Activated T-cell treated with anti-CD3 and anti-CD28 coated beads for 4 hours (primary cell): ENCODE measurements at places on chromosomes 3 and 15.

- DNase-seq, result no peak
Observed at GRCh38 chr3:43453981-43454380, 167.6 kb downstream of the SNRK start.

- DNase-seq, result no peak
Observed at GRCh38 chr3:192848371-192849233, 69.1 kb downstream of the MB21D2 start.

DNA sequence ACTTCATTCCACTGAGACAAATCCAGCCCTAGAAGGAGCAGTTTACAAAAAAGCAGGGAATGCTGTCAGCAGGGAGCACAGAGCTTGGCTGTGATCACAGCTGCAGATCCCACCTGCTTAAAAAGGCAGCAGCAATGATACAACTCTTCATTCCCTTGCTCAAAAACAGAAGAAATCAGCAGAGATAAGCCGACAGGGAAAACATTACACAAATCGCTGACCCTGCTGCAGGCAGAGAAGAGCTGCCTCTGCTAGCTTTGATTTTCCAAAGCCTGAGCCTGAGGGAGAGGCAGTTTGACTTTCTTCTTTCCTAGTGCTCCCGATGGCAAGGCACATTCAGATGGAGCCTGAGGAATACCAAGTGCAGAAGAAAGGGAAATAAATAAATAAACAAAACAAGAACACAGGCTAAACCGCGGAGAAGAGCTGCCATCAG, 80.2 kb downstream of the SHQ1 start:
- DNase-seq, result no peak

DNA sequence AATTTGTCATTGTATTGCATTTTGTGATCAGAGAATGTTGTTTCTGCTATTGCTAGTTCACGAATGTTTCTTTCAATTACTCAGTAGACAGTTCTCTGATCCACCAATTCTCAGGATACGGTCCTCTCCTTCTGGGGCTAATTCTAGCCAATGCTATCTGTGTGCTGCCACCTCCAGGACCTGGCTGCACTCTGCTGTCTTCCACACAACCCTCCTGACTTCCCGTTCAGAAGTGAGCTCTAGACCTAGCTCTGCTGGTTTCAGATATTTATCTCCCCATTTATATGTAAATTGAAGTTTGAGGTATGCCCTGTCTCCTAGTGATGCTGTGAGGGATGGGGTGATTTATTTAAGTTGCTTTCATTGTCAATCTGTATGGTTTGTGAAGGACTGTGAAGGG, 21.7 kb upstream of the UBL7 start:
- no peak for DNase-seq

- DNase-seq, result no peak
Observed at GRCh38 chr15:71728881-71729280, 81.5 kb upstream of the NR2E3 start.
